ENCODE measurements at places on chromosomes 2 and 18.

- no peak for DNase-seq
Measured at GRCh38 chr18:26135548-26135947, 1.9 kb downstream of the PSMA8 start.

DNA sequence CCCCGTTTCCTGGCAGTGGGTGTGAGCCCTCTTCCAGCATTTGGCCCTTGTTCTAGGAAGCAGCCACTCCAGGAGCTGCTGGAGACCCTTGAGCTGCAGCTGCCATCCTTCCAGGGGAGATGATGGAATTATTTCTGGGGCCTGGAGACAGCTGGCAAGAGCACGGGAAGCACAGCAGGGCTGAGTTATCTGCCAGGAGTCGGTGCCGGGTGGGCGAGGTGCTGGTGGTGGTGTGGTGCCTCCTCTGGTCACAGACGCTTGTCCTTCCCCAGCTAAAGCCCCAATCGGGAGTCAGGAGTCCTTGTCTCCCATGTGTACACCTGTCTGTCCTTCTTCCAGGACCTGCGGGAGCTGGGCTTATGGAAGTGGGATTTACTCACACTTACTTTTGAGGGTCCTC is 36.0 kb downstream of the DPYSL5 start:
- DNase-seq = no peak

- DNase-seq = no peak
Measured at GRCh38 chr2:197348721-197349360, 38.3 kb upstream of the ANKRD44 start.

DNA sequence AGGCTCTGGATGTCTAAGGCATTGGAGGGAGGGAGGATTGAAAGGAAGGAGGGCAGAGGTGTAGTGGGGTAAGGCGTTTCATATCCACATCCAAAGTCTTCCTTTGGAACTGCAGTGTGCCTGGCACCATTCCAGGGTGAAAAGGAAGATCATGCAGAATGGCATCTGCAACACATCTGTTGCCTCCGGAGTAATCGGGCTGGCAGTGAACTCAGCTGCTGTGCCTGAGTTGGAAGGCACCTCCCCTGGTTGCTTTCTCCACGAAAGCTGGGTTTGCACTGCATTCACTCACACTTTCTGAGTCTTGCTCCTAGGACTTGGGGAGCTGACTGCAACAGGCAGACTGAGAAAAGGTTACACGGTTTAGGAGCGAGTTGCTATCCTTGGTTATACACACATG is 30.3 kb upstream of the SEC11C start:
- no peak for DNase-seq

DNA sequence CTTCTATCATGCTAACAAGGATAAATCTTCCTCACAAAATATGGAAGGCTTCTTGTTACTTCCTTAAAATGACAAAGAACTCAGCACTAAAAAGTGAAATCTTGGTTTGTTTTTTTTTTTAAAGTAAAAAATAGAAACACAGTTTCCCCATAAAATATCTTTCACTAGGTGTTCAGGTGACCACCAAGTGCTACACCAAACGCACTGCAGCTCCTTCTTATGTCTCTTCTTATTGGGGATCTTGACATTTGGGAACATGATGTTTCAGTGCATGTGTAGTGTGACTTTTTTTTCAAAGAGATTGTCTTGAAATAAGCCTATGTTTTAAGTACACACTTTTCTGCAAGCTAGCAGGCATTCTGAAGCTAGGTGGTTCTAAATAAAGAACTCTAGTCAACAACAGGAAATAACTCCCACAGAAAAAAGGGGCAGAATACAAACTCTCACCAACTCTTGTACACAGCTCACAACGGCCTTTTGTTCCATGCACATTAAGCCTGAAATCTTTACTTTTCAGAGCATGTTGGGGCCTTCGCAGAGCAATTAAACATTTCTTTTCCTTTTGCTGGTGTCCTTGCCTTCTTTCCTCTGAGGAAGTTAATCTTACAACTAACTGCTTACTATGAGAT is 13.2 kb upstream of the SERTAD2 start:
- no peak for DNase-seq

- DNase-seq = peak; percentile 46
Measured at GRCh38 chr2:191675807-191676721, 1.9 kb upstream of the NABP1 start.

DNA sequence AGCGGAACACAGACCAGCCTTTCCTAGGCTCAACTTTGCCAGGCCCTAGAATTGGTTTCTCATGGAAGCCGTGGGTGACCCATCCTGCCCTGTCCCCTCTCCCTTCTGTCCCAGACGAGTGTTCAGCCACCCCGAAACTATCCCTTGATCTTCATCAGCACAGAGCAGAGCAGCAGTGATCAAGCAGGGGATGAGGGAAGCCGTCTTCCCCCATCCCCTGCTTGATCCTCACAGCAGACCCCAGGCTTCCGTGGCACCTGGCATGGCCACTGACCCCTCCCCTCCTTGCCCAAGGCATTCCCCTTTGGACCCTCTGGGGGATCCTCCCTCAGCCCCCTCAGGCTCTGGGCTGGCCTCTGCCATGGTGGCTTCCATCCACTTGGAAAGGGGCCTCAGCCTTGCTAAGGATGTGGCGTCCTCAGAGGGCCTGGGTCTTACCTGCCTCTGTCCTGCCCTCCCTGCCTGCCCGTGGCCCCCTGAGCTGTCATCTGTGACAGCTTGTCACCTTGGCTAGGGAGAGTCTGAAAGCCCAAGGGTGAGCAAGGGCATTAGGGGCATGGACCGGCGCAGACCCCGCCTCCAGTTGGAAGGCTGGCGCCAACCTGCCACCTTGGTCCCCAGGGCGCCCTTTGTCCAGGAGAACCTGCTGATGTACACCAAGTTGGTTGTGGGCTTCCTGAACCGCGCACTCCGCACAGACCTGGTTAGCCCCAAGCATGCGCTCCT is 10.4 kb upstream of the CCDC74A start:
- DNase-seq = no peak

DNA sequence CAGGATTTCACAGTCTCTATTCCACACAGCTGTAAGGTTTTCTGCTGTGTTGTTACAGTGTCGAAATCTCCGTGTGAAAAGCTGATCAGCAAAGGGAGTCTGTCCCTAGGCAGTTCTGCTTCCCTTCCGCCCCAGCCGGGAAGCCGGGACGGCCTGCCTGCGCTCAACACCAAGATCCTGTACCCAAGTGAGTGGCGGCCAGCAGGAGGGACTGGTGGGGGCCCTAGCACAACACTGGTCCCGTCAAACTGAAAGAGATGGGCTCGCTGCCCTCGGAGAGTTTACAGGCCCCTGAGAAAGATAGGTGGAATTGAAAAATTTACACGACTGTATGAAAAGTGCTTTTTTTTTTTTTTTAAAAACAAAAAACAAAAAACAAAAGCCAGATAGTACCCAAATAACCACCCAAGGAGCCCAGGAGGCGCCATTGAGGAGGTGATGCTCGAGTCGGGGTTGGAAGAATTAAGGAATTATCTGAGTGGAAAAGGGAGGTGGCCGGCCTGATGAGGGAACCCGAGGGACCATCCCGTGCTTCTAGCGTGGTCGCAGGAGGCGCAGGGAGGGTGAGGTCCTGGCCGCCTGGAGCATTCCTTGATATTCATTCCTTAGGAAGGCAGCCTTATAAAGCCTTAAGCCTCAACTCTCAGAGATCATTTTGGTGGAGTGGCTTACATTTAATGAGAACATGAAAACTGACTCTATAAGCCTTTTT is 96.7 kb downstream of the DGKD start:
- no peak for DNase-seq

DNA sequence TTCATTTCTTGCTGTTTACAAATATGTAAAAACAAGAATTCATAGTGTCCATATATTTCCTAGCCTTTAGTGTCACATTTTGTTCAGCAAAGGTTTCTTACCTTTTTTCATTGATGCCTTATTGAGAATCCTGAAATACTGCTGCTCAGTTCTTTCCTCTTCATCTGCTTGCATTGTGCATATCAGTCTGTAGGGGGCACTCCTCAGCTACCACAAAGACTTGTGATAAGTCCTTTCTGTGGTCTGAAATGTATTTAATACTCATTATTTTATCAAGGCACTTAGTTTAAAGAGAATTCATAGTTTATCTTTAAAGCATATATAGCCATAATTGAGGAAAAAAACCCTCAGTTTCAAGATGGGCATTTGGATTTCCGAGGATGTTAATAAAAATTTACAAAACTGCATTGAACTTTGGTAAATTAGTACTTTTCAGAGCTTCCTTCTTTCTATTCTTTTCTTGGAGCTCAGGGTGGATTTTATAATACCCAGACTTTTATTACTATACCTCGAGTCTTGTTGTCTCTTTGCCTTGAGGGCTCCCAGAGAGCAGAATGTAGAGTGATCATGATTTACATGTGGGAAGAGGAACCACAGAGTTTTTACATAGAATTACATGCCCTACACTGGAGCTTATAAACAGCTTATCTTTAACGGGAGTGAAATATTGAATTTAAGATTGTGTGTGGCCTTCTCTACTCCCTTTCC is 570.1 kb downstream of the PLCL1 start:
- DNase-seq = peak; percentile 28

DNA sequence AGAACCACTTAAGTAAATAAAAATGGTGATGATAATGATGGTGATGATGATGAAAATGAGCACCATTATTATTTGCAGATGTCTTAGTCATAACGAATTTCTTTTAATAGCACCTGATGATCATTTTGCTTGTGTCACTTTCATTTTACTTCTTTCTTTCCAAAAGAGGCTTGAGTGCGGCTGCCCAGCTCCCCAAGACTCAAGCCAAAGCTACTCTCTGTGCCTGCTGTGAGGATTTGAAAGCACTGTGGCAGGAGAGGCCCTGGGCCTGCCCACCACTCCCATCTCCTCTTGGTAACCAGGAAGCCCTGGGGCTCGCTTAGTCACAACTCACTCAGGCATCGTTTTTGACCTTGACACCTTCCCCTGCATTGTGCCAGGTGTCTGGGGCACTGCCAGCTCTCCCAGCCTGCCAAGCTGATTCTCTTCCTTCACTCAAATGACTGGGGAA is 41.2 kb downstream of the RPL37A start:
- DNase-seq = no peak

DNA sequence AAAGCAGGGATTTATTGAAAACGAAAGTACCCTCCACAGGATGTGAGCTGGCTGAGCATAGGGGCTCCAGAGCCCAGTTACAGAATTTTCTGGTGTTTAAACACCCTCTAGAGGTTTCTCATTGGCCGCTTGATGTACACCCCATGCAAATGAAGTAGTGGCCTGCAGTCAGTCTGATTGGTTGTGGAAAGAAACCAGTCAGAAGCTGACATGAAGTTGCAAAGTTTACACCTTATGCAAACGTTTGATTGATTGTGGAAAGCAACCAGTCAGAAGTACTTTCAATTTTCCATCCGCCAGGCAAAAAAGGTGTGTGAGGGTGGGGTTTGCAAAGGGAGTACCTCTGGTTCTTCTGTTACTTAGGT is 62.3 kb downstream of the VWA3B start:
- no peak for DNase-seq
